ENCODE measurements at places on chromosomes 4 and X.
A peak's percentile ranks its signal among the peaks of the same experiment; 100 is the strongest.

- no peak for DNase-seq
These were observed 57.2 kb downstream of the TRAPPC11 start for GRCh38 chr4:183716302-183716701.

DNA sequence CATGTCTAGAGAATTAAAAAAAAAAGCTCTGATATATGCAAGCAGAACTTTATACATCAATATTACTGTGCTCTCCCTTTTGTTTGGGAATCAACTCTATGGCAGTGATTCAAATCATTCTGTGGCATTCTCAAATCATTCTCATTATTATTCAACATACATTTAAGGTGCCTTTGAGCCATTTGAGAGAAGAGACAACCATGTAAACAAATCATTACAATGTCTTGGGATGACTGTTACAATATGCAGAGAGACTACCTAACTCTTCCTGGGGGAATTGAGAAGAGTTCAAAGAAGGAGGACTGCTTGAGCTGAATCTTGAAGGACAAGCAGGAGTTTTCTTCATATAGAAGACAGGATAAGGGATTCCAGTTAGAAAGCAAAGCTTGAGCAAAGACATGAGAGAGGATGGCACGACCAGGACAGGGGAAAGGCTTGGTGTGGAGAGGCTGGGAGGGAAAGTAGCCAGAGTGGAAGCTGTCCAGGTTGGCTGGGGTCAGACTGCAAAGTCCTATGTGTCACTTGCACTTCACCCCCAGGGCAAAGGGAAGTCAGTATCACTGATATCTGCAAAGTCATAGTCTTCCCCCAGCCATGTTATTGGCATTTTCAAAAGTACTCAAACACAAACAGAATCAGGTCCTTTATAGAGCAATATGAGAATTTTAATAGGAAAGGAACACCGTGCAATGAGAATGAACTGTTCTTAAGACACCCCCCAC, 9.0 kb downstream of the SEC24D start:
- no peak for DNase-seq

GRCh38 chr4:102449751-102450352, 51.3 kb upstream of the NFKB1 start:
- peak; percentile 68 for DNase-seq

DNA sequence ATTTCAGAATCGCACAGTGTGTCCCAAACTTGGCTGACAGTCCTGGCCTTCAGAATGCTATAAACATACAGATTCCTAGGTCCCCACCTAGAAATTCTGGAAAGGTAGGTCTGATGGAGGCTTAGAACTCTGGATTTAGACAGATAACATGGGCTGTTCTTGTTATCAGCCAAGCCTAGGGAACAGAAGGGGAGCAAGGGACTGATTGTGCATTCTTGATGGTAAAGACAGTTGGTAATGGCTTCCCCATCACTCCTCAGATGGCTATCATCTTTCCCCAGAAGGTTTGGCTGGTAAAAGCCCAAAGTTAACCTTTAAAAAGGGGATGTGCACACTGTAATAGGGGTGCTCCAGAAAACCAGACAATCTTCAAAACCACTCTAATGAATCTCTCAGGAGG, 35.7 kb downstream of the DIPK2B start:
- no peak for DNase-seq

DNA sequence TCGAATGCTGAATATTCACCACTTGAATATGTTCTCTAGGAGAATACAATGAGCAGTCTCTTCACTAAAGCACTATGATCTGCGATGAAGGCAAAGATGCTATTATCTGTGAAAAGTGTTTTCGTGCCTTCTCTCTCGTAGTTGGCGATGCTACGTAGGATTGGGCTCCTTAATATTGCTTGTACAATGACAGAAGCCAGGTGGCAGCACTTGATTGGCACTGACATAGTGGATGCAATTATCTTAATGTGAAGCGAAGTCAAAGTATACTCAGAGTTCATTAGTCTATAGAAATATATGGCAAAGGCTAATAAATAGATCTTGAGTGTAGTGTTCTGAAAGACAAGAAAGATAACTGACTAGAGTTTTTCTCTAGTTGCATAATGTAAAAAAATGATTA, 1135.7 kb upstream of the AGA start:
- DNase-seq: no peak

DNA sequence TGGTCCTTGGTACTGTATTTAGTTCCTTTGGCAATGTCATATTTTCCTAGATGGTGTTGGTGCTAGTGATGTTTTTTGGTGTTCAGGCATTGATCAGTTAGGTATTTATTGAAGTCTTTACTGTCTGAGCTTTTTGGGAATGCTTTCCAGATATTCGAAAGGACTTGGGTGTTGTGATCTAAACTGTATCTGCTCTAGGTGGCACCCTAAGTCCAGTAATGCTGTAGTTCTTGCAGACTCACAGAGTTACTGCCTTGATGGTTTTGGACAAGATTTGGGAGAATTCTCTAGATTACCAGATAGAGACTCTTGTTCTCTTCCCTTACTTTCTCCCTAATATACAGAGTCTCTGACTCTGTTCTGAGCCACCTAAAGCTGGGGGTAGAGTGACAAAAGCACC, 513.6 kb upstream of the PITX2 start:
- DNase-seq: no peak

DNA sequence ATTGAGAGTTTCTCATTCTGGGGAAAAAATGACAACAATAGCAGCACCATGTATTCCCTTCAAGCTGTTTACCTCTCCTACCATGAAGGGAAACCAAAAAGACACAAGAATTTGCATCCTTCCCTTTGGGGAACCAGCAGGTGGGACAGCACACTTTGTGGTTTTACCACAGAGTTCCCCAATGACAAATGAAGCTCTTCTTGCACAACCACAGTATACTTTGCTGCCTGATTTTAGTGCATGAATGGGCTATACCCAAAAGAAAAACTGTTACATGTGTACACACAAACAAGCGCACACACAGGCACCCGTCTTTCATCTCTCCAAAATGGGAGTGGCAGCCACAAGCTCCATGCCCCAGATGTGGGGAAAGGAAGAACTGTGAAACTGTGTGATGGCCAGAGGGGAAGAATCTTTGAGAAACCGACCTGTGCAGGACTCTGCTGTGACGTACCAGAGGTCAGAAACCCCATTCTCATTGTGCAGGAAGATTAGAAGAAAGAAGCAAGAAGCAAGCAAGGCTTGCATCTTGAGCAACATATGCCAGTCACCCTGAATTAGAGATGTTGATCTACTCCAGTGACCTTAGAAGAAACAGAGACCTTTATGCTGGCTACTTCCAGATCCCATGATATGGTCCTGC, 2.7 kb upstream of the MAML3 start:
- peak; percentile 69 for DNase-seq

- no peak for DNase-seq
These were observed 423.2 kb downstream of the RPA4 start for GRCh38 chrX:97306771-97307470.

- no peak for DNase-seq
These were observed 111.0 kb downstream of the MID1 start for GRCh38 chrX:10509397-10509796.

DNA sequence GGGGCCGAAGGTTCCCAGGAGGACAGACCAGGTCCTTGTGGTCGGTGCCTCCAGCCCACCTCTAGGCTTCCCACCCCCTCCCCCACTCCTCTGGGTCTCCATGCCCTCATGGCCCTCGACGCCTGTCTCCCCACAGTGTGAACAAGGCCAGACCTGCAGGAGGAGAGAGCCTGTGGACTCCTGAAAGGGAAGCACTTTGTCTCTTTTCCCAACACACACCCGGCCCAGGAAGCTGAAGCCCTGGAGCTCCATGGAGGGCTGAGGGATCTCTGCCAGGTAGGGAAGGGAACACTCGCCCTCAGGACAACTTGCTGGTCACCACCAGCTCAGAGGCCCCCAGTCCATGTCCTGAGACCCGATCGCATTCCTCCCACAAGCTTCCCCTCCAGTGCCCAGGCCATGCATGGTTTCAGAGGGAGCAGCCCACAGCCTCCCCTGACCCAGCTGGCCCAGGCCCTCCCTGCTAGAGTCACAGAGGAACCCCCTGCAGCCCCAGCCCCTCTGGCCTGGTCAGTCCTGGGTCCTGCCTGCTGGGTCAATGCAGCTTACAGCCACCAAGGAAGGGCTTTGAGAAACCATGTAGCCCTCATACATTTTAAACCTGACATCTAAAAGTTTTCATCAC, 60.8 kb downstream of the ABLIM2 start:
- DNase-seq: no peak

DNA sequence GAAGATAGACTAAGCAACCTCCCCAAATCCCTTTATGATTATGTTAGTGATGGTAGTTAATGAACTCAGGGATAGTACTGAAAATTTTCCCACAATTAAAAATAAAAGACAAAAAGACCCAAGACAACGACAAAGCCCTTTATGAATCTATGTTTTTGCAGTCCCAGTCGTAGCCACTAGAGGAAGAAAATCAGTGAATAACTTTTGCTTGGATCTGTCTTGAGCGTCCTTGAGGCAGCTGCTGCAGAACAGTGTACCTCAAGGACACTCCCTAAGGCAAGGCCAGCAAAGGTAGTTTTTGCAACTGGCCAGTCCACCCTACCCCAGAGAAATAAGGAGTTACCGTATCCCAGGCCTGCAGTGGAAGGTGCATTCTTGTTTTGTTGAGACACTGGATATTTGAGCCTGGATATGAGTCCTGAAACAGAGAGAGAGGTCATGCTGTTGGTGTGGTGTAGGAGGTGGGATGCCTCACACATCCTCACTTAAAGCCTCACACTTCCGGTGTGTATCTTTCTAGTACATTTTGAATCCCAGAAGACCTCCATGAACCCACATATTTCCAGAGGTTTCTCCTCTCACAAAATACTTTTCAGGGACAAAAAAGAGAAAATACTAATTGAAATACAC, 8.7 kb upstream of the TIMM8A start:
- DNase-seq: peak; percentile 53

- DNase-seq: no peak
These were observed 776.4 kb downstream of the TECRL start for GRCh38 chr4:63632858-63633257.

- no peak for DNase-seq
These were observed 127.5 kb downstream of the FRAS1 start for GRCh38 chr4:78184584-78184983.

- no peak for DNase-seq
These were observed 1.2 kb upstream of the CLOCK start for GRCh38 chr4:55547918-55548317.

GRCh38 chr4:183760326-183760725, 101.2 kb downstream of the TRAPPC11 start:
- DNase-seq: no peak

GRCh38 chrX:1164322-1165288, 47.8 kb downstream of the CRLF2 start:
- DNase-seq: peak; percentile 96

GRCh38 chr4:3375688-3376087, 66.1 kb upstream of the HGFAC start:
- no peak for DNase-seq

GRCh38 chr4:2742823-2743517, 13.2 kb downstream of the TNIP2 start:
- no peak for DNase-seq

- peak; percentile 7 for DNase-seq
These were observed 67.9 kb downstream of the TAB3 start for GRCh38 chrX:30821116-30821515.

DNA sequence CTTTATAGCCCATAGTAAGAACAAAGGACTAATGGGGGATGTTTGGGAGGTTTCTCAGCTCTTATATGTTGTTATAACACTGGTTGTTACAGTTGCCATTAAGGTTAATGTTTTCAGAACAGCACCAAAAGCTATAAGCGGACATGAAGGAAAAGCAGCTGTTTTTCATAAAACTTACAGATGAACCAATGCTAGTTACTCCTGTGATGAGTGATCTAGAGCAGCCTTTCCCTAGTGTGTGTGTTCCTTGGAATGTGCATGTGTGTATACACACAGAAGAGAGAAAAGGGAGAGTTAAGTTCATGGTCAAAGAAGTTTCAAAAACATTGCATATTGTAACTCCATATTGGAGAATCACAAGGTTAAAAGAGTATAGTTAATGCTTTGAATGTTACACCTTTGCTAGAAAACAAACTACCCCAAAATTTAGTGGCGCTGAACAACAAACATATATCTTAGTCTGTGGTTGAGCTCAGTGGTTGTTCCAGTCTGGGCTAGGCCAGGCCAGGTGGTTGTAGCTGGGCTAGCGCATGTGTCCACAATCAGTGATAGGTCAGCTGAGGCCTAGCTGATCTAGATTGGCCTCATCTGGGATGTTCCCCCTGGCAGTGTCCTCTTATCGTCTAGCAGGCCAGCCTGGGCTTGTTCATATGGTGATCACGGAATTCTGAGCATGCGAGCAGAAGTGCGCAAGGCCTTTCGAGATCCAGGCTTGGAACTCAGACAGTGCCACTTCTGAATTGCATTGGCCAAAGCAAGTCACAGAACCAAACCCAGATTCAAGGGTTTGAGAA, 151.0 kb downstream of the NHS start:
- no peak for DNase-seq

DNA sequence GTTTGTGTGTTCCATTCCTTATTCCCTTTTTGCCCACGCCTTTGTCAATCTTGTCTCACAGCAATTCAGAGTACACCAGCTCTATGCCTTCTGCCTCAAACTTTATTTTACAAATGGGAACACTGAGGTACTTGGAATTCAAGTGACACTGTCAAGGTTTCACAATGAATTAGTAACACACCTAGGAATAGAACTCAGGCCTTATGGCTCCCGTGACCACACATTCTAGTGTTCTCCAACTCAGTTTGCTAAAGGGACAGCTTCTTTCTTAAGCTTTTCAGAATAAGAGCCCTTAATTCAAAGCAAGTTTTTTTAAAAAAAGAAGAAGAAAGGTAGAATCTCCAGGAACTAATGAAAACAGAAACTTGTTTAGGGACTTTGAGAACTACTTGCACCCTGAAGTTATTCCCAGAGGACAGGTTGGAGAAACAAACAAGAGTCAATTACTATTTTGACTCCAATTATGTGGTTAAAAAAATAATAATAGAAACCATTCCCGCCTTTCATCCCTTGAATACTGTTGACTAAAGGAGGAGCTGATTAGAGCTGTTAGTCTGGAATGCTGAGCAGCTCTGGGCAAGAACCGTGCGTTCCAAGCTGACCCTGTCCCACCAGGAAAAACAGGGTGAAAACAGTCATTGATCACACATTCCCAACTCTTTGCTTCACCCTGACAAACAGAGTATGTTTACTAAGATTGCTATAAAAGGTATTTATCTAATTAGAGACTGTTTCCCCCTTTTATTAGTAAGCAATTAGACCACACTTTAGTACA, 408.8 kb upstream of the CNKSR2 start:
- DNase-seq: no peak

DNA sequence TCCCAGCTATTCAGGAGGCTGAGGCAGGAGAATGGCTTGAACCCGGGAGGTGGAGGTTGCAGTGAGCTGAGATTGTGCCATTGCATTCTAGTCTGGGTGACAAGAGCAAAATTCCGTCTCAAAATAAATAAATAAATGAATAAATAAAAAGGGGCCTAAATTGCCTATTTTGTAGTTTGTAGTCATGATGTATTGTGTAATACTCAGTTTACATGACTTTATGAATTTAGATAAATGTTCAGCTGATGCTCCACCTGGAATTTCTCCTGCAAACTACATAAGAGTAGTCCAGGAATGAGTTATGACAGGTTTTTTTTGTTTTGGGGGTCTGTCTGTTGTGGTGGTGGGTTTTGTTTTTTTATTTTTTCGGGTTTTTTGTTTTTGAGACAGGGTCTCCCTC, 31.1 kb downstream of the RBMX start:
- no peak for DNase-seq

Data from KBM-7 (cell line).